ENCODE measurements at places on chromosomes 6 and 20.

DNA sequence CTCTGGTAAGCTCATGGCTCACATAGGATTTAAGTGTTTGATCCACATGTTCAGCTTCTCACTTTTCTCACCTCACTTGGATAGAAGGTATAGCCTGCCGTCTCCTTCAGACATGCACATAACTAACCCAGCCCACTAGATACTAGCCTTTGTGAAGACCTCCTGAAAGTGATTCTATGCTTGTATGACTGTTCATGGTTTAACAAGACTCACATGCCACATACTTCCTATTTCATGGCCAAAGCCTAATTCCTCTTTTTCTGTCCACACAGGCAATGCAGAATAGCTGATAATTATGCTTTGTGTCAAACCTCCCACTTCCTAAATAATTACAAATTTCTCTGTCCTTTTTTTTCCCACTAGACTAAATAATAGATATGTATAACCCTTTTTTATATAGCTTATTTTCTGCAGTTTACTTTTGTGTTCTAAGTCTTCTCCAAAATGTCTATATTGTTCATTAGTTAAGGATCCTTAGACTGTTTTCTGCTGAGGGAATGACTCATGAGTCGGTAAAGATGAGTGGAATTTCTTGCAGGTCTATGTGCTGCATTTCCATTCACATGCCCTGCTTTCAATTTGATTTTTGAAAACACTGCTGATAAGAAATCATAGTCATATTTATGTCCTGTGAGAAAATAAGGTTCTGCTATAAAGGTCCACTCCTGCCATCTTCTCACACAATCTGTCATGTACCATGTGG, 43.0 kb downstream of the HDDC2 start:
- no peak for DNase-seq

DNA sequence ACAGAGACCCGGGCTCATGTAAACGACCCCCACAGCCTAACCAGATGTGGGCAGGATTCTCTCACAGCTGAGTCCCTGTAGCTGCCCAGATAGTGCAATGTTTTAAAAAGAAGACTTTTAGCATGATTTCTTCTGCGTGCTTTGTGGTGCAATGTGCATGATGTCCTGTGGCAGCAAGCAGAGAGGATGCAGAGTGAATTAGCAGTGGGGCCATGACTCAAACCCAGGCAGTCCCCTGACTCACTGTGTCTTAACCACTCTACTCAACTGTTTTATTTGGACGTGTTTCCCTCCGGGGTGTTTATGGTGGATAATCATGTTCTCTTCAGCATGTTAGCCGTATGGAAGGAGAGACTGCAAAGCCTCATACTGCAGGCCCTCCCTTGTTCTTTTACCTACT, 247.9 kb downstream of the SLC24A3 start:
- DNase-seq = no peak

DNA sequence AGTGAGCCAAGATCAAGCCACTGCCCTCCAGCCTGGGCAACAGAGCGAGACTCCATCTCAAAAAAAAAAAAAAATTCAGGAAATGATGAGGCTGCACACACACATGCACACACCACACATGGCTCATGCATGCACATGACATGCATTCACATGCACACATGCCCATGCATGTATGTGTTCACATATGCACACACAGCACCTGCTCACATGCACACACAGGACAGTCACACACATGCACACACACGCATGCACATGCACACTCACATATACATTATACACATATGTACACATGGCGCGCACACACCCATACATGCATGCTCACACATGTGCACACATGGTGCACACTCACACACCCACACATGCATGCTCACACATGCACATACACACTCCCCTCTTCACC, 22.5 kb downstream of the RIPOR3 start:
- DNase-seq = no peak

- no peak for DNase-seq
Measured at GRCh38 chr6:5499644-5500306, 238.5 kb downstream of the FARS2 start.

DNA sequence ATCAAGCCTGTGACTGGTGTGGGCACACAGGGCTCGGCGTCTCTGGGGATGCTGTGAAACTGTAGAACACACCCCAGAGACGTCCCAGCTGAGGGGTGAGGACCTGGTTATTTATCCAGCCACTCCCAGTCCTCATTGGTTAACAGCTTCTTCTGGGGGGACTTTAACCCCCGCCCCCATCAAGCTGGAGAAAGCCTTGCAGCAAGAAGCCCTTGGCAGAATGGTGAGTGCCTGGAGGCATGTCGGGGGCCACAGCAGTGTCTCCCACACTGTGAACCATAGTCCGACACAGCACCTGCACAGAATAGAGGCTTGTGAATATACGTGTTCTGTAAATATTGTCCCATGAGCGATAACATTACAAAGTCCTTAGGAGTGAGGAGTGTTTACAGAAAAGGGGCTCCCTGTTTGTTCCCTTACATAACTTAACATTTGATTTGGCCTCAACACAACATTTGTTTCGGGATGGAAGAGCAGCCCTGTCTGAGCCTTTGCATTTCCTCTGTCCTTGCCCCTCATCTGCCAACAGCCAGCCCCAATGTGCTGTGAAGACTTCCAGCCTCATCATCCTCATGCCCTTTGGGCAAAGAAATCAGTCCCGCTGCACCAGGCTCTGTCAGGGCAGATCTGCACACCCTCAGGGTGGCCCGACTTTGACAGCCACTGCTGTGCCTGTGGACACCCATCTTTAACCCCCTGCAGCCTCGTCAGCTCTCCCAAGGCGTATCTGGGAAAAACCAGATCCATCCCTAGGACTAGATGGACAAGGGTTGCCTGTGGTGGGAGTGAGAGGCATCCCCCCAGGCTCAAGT, 2.2 kb upstream of the RRBP1 start:
- no peak for DNase-seq

DNA sequence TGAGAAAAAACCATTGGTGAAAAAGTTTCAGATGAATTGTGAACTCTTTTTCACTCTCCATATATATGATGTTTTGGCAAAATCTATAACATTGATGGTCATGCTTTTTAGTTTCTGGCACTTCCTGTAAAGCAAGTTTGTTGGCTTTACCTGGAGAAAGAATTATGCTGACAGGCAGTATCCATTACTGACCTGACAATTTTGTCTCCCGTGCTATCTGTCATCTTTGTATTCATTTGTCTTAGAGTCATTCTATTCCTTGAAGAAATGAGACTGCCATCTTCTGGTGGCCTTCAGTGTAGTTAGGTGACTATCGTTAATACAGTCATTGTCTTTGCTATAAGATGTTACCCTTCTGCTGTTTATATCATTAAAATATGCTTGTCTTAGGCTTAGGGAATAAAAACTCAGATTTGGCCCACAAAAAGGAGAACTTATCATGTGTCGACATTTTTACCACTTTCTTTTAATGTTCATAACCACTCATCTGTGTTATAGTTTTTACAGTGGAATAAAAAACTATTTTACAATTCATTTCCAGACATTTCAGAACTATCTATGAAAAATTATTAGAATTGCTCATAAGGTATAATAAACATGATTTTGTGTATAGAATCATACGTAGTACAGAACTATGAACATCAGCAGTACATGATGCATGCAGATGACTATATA, 707.0 kb downstream of the EPM2A start:
- peak; percentile 15 for DNase-seq

- DNase-seq = peak; percentile 42
Measured at GRCh38 chr6:157762636-157763035, 60.4 kb upstream of the SNX9 start.

DNA sequence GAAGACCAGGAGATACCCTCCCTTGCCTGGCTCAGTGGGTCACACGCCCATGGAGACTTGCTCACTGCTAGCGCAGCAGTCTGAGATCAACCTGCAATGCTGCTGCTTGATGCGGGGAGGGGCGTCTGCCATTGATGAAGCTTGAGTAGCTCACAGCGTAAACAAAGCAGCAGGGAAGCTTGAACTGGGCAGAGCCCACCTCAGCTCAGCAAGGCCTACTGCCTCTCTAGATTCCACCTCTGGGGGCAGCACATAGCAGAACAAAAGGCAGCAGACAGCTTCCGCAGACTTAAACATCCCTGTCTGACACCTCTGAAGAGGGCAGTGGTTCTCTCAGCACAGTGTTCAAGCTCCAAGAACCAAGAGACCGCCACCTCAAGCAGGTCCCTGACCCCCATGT, 271.3 kb downstream of the ESR1 start:
- DNase-seq = no peak

- no peak for DNase-seq
Measured at GRCh38 chr6:6633898-6634734, 45.6 kb downstream of the LY86 start.

DNA sequence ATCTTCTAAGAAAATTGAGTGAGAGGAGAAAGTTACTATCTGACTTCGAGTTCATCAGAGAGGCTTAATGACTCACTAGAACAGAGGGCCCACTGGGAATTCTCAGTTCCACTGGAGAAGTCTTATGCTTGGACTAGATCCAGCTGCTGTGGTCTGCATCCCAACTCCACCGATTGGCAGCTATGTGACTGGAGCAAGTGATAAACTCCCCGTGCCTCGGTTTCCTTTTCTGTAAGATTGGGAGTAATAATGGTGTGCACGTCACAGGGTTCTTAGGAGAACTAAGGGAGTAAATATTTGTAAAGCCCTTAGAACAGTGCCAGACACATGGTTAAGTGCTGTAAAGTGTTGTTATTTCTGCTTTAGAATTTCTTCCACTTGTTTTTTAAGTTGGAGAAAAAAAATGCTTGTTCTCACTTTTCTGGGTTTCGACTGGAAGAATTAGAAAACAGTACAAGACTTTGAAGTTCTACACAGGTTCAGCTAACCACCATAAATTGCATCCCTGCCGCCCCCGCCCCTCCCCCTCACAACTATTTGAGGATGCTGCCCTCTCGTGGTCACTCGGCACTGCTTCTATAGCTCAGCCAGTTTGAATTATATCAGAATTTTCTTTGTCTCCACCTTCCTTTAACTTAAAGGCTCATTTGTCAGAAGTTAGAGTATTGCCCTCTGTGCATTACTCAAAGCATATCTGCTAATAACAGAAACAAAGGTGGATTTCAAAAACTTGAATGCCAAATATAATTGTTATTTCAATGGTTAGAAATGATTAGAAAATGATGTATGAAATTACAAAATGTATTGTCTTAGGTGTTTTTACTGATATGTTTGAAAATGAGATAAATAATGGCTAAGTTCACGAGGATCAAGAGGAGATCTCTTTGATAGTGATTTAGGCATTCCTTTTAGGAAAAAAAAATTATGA, 95.0 kb upstream of the IFNGR1 start:
- peak; percentile 65 for DNase-seq

- no peak for DNase-seq
Measured at GRCh38 chr6:1250489-1251197, 61.3 kb upstream of the FOXQ1 start.

- no peak for DNase-seq
Measured at GRCh38 chr6:137136065-137136464, 37.4 kb downstream of the IL22RA2 start.

DNA sequence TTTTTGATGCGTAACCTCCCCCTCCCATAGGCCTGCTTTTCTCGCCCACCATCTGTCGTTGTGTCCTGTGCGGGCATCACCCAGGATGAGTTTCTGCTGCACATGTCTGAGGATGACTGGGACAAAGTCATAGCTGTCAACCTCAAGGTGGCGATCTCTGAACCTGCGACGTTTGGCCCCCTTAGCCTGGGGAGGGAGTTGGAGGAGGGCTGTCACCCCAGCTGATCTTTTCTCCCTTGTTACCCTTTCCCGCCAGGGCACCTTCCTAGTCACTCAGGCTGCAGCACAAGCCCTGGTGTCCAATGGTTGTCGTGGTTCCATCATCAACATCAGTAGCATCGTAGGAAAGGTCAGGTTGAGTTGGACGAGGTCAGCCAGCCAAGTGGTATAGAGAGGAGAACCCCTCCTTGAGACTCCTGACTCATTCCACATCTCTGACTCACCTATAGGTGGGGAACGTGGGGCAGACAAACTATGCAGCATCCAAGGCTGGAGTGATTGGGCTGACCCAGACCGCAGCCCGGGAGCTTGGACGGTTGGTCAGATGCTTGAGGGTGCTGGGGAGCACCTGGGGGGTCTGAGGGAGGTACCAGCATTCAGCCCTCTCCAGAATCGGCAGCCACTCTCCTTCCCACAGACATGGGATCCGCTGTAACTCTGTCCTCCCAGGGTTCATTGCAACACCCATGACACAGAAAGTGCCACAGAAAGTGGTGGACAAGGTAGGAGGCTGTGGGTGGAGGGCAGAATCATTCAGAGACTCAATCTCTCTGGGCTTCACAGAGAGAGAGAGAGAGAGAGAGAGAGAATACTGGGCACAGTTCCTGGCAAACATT, 954 bp downstream of the HSD17B8 start:
- peak; percentile 57 for DNase-seq

Data from RPMI8226 (cell line).